Activated CD4-positive, CD25-positive, alpha-beta regulatory T cell (primary cell): ENCODE measurements at places on chromosomes 3 and 15.

DNA sequence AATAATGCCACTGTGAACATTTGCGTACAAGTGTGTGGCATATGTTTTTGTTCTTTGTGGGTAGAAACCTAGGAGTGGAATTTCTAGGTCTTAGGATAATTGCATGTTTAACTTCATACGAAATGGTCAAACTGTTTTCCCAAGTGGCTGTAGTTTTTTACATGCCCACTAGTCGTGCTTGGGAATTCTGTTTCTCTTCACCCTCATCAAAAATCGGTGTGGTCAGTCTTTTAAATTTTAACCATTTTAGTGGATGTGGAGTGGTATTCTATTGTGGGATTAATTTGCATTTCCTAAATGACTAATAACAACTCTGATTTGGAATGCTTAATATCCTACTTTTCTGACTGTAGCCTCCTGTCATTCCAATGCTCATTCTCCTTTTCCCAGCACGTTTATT, 27.6 kb downstream of the ZFAND6 start:
- no peak for DNase-seq

DNA sequence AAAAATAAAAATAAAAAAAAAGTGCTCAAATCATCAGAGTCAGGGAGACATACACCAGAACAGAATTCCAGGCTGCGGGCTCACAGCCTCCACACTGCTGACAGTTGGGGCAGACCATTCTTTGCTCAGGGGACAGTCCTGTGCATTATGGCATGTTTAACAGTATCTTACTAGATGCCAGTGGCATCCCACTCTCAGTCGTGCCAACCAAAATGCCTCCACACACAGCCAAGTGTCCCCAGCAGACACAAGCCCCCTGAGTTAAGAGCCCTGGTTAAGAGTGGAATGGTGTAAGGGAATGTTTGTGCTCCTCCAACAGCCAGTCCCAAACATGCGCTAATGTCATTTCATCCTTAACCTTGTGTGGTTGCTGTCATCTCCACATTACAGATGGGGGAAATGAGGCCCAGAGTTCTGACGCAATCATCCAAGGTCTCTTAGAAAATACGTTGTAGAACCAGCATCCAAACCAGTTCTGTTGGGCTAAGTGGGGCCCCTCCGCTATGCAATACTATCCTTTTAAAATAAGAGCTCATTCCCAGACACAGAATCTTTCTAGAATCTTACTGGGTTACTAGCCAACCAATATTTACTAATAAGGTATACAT, 26.0 kb downstream of the CFAP92 start:
- no peak for DNase-seq

DNA sequence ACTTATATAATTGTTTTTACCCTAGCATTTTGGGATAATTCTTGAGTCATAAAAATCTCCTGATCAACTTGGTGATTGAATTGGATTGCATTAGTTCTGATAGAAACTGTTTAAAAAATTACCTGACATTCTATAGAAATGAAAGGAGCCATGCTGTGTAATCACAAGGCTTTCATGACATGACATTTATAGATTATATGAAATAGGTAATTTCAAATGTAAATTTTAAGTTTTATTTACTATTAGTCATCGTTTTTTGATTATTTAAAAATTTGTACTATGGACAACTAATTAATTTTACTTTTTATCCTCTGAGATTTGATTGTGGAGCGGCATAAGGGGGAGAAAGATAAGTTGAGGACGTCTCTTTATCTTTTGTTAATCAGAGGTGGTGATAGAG, 12.3 kb upstream of the CHD2 start:
- DNase-seq: no peak

DNA sequence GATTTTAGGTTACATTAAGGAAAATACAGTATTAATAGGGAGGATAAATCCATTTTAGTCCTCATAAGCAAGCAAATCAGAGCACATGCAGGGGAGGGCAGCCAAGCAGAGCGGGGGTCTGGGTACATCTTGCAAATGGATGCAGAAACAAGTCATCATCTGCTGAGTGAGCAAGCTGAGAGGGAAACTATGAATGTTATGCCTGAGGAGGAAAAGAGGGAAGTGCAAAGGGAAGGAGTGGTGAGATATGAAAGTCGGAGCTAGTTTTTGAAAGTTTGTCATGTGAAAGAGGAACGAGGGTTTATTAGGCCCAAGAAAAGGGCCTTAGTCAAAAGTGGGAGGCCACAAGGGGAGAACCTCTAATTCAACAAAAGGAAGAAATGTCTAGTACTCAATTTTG, 15.4 kb downstream of the PTX3 start:
- DNase-seq: no peak

- no peak for DNase-seq
Measured at GRCh38 chr15:94259121-94259751, 27.9 kb downstream of the MCTP2 start.

GRCh38 chr3:87873136-87873535, 185.7 kb downstream of the CGGBP1 start:
- DNase-seq: no peak

DNA sequence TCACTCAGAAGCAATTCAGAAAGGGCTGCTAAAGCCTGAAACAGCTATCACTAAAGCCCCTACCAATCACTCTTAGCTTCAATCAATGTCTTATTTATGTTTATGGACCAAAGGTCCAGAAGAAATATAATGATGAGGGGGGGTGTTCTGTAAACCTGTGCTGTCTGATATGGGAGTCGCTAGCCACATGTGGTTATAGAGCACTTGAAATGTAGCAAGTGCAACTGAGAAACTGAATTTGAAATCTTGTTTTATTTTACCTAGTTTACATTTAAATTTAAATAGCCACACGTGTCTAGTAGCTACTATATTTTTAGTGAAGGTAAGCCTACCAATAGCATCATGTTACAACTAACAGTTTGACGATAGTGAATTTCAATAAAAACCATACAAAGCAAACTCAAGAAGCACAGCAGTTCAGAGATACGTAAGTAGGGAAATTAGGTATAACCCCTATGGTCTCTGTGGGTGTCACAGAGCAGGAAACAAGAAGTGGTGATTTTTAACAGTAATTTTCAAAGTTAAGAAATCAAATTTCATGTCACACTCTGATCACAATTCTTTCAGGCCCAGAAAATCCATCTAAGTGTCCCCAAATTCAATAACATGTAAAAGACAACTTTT, 3.6 kb downstream of the POU1F1 start:
- no peak for DNase-seq

GRCh38 chr3:191369616-191370010, 39.3 kb upstream of the UTS2B start:
- no peak for DNase-seq

DNA sequence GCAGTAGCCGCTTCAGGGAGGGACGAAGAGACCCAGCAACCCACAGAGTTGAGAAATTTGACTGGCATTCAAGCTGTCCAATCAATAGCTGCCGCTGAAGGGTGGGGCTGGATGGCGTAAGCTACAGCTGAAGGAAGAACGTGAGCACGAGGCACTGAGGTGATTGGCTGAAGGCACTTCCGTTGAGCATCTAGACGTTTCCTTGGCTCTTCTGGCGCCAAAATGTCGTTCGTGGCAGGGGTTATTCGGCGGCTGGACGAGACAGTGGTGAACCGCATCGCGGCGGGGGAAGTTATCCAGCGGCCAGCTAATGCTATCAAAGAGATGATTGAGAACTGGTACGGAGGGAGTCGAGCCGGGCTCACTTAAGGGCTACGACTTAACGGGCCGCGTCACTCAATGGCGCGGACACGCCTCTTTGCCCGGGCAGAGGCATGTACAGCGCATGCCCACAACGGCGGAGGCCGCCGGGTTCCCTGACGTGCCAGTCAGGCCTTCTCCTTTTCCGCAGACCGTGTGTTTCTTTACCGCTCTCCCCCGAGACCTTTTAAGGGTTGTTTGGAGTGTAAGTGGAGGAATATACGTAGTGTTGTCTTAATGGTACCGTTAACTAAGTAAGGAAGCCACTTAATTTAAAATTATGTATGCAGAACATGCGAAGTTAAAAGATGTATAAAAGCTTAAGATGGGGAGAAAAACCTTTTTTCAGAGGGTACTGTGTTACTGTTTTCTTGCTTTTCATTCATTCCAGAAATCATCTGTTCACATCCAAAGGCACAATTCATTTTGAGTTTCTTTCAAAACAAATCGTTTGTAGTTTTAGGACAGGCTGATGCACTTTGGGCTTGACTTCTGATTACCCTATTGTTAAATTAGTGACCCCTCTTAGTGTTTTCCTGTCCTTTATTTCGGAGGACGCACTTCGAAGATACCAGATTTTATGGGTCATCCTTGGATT, at the start of gene MLH1:
Gene MLH1, plus strand, starts transcription at position 193 of the 958 bp plus-strand sequence. Its CDS starts 30 bp downstream, at position 223.
- DNase-seq: no peak

GRCh38 chr3:177528306-177529070, 331.2 kb upstream of the TBL1XR1 start:
- DNase-seq: no peak

GRCh38 chr3:115652738-115653137, 29.4 kb downstream of the GAP43 start:
- DNase-seq: no peak

DNA sequence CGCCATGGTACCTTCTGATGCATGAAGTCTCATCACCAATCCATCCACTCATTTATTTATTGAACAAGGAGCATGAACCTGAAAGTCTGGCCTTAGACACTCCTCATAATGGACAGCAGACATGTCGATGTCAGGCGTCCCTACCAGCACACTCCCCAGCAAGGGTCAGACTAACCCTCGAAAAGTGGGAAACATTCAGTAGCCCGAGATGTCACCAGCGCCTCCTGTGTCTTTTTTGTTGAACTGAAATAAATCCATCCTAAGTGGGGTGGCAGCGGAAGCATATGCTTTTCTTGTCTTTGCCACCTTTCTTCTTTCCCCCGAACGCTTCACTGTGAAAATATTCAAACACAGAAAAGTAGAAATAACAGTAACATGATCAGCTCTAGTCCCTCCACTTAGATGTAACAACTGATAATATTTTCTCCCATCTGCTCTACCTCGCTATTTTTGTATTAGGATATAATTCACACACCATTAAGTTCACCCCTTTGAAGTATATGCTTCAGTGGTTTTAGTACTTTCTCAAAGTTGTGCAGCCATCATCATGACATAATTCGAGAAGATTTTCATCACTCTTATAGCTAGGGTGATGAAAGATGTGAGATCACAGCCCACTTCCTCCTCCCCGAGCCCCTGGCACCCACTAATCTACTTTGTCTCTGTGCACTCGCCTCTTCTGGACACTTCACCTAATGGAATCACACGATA, 121.6 kb downstream of the ADAMTS17 start:
- no peak for DNase-seq

DNA sequence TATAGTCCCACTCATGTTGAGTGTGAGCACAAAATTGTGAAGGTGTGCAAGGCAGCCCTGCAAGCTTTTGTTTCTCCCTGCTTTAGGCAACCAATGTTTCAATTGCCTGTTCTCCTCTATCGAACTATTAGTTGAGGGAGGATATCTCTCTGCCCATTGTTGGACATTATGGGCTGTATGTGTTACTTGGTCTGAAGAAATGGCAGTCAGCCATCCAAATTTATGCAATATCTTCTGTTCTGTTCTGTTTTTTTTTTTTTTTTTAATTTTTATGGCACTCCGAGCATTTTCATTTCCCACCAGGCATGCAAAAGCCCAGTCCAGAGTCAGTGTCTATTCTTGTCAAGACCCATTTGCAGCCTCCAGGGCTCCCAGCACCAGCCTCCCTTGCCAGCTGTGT, 44.0 kb downstream of the ANAPC13 start:
- DNase-seq: no peak

GRCh38 chr15:38408576-38408975, 45.4 kb upstream of the FAM98B start:
- no peak for DNase-seq

DNA sequence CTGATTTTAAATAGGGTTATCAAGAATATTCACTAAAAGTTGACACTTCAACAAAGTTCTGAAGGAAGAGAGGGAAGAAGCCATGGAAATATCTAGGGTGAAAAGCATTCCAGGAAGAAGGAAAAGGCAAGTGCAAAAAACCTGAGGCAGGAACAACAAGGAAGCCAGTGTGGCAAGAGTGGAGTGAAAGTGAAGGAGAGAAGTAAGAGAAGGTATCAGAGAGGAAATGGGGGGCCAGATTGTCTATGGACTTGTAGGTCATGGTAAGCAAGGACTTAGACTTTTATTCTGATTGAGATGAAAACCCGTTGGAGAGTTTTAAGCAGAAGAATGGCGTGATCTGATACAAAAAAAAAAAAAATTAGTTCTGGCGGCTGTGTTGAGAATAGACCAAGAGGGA, 18.5 kb upstream of the ZNF609 start:
- DNase-seq: no peak
